Activated naive CD4-positive, alpha-beta T cell treated with anti-CD3 and anti-CD28 coated beads, Interleukin-2, amount 10 ng/mL, durations not matched to agents 7 days and 5 days (primary cell): ENCODE measurements at places on chromosomes 2 and 18.
A peak's percentile ranks its signal among the peaks of the same experiment; 100 is the strongest.

GRCh38 chr2:18178736-18179349, 300.4 kb downstream of the KCNS3 start:
- peak; percentile 46 for DNase-seq

DNA sequence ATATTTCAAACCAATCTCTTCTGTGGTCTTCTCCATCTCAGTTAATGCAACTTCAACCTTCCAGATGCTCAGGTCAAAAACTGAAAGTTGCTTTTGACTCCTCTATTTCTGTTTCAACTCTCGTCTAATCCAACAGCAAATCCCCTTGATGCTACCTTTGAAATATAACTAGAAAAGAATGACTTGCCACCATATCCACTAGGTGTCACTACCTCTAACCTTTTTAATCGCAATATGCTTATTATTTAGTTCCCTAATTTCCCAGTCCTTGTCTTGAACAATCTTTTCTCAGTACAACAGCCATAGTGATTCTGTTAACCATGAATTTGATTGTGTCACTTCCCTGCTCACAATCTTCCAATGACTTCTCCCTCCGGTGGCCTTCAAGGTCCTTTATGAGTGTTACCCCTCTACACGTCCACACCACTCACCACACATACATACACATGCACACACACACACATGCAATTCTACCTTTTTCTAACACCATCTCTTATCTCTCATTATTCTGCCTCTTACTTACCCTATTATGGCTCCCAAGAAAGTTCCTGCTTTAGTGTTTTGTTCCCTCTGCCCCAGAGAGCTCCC, 245.5 kb upstream of the KCNJ3 start:
- no peak for DNase-seq

GRCh38 chr2:42252464-42252863, 83.3 kb downstream of the EML4 start:
- no peak for DNase-seq

DNA sequence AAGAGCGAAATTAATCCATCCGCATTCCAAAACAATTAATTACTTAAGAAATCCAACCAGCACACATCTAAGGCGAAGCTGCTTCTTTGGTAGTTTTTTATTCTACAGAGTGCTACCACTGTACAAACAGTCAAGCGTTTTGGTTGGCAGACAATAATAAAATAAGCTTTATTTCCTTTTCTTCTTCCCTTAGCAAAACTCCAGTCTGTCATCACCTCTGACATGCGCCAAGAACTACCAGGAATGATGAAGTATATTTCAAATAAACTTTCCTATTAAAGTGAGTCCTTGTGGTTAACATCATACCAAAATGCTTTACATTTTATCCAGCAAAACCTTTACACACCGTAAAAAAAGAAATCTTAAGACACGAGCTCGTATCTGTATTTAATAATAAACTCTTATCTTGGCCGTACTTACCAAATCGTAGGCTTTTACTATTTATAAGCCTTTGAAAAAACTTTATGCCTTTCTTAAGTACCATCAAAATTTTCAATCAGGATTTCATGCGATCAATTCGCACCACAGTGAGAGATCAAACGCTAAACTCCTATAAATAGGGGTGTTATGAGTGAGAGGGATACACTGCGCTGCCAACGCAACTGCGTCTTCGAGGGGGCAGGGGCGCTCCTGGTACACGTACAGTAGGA, 1.3 kb downstream of the ATL2 start:
- DNase-seq = peak; percentile 68

DNA sequence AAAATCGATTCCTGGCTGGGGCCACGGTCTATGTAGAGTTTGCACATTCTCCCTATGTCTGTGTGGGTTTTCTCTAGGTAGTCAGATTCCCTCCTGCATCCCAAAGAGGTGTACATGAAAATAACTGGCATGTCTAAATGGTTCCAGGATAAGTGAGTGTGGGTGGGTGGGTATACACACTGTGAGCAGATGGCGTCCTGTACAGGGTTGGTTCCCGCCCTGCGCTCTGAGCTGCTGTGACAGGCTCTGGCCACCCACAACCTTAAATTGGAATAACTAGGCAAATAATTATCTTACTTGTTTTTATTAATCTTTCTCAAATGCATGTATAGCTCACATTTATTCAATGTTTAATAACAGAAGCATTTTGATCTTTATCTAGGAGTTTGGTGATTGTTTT, 16.3 kb downstream of the THOC1 start:
- DNase-seq = no peak

- DNase-seq = no peak
These were observed 11.7 kb downstream of the DOK1 start for GRCh38 chr2:74566076-74566753.

DNA sequence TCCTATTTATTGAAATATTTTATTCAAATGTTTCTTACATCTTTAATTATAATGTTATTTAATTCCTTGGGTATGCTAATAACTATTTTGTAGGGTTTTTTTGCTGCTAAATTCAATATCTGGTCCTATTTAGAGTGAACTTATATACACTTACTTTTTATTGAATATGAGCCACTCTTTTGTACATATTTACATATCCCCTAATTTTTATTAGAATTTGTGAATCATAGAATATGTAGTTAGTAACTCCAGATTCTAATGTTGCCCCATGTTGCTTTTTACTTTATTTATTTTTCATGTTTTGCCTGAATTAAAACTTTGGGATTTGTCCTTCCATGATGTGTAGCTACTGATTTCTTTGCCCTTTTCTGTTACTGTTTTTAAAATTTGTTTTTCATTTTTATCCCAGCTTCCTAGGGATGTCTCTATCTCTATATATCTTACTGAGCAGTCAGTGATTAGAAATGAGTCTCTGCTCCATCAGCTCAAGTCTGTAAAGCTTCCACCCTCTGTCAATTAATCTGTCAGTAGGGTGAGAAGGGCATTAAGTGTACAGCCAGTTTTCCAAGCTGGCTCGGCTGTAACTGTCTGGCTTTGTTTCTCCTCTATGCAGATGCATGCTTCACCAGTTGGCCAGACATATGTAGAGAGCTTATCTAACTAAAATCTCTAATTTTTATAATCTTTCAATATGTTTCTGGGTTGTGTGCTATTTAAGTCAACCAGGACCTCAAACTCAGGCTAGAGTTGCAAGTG, 256.9 kb downstream of the CDH19 start:
- DNase-seq = no peak

DNA sequence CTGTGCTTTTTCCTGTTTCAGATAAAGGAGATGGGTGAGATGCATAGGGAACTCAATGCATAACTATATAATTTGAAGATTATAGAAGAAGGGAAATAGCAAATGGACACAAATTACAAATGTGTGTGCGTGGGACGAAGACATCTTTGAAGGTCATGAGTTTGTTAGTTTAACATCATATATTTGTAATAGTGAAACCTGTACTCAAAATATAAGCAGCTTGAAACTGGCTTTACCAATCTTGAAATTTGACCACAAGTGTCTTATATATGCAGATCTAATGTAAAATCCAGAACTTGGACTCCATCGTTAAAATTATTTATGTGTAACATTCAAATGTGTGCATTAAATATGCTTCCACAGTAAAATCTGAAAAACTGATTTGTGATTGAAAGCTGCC, 16.4 kb upstream of the MSH2 start:
- DNase-seq = no peak

DNA sequence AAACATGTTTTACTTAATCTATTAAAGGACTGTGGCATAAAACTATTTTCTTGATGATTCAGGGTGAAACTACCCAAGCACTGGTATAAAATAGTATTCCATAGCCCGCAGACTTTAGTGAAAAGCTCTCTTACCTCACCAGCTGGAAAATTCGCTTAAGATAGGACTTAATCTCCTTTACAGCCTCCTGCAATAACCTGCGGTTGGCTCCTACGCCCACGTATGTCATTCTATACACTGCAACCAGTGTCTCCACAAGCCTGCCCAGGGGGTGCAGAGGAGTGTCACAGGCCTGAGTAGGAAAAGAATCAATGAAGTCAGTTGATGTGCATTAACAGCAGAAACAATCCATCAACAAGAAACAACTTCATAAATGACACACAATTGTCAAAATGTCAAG, 11.3 kb upstream of the MPP4 start:
- DNase-seq = no peak

- no peak for DNase-seq
These were observed 864.6 kb downstream of the SUCLG1 start for GRCh38 chr2:83594241-83595120.

DNA sequence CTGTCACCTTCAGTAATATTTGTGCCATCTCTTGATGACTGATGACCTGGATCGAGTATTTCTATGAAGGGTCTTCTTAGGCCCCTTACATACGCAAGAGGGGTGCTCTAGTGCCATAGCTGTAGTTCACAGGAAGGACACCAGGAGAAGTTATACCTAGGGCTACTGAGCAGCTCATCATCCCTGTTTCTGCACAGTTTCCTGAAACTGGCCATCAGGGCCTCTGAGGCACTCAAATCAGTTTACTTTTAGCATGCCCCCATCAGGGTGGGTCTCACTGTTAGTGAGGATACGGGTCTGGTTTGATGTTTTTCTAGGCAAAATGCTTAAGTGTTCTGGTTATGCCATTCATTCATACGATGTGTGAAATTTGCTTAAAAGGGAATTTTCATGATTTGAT, 20.0 kb upstream of the FBLN7 start:
- no peak for DNase-seq

- DNase-seq = no peak
These were observed 11.0 kb downstream of the NFATC1 start for GRCh38 chr18:79406708-79407107.

- no peak for DNase-seq
These were observed 291.5 kb downstream of the ZNF516 start for GRCh38 chr18:76203552-76203951.

DNA sequence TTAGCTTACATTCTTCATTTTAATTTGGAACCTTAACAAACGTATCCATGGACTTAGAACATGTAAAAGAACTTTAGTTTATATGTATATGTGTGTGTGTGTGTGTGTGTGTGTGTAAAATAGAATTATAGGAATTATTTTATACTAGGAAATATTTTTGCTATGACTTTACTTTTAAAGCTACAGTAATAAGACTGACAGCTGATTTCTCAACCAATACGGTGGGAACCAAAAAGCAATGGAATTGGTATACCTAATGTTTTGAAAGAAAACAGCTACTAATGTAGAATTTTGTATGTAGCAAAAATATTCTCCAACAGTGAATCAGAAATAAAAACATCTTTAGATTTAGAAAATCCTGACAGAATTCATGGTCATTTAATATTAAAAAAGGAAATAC, 146.5 kb upstream of the ARL4C start:
- no peak for DNase-seq

GRCh38 chr2:68000170-68000825, 62.5 kb downstream of the C1D start:
- no peak for DNase-seq
